Esophagus squamous epithelium (tissue), 5 donors: ENCODE measurements at places on chromosomes 3 and 15.

DNA sequence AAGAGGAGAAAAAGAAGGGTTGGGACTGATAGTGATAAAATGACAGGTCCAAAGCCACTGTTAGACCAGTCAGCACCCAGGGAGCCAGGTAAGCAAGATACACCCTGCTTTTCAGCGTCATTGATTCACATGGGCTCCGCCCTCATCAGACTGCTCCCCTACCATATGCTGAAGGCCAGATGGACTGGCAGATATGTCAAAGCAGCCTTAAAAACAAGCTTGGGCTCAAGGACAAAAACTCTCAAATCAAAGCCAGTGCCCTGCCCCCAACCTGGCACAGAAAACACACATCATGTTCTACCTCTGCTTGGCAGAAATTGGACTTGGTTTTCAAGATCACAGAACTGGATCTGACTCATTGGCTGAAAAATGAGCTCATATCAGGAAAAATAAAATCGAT is 33.4 kb downstream of the SH3BP5 start:
- no peaks in the 10 kb centered on the region for H3K27me3 ChIP-seq
- no peak overlapping the region for H3K27ac ChIP-seq
- H3K36me3 ChIP-seq, result no peaks in the 10 kb centered on the region
- H3K4me3 ChIP-seq, result no peak overlapping the region
- DNase-seq, result no peak

DNA sequence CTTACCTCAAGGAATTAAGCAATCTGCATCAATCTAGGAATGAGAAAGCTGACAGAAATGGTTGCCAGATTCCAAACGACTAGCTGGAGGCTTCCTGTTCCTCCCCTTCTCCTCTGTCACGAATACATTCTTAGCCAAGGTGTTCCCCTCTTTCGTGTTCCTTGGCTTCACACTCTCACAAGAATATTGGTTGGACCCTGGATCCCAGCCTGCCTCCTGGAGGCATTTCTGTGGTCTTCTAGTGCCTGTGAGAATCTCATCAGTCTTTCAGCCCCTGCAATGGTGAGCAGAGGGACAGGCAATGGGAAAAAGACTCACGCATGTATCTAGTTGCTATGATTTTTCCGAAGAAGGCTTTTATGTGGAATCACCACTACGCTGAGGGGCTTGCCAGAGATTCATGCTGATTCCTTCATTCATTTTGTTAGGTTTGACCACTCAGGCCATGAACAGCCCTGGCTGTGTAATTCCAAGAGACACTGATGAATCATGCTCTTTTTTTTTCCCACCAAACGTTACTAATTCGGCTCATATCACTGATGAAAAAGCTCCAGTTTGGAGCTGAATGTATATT is 1.6 kb upstream of the P3H2 start:
- no peak for DNase-seq
- H3K27ac ChIP-seq, result no peak overlapping the region
- H3K4me1 ChIP-seq, result peaks cover 52% of the 10 kb centered on the region
- H3K36me3 ChIP-seq, result no peaks in the 10 kb centered on the region
- H3K27me3 ChIP-seq, result peaks cover 9% of the 10 kb centered on the region

- H3K4me1 ChIP-seq, result peaks cover 6% of the 10 kb centered on the region
- no peak for DNase-seq
- H3K27ac ChIP-seq, result peak overlapping the region; percentile 3
- no peak overlapping the region for H3K4me3 ChIP-seq
- no peaks in the 10 kb centered on the region for H3K27me3 ChIP-seq
Observed at GRCh38 chr3:13580256-13581023, 31.5 kb downstream of the FBLN2 start.

DNA sequence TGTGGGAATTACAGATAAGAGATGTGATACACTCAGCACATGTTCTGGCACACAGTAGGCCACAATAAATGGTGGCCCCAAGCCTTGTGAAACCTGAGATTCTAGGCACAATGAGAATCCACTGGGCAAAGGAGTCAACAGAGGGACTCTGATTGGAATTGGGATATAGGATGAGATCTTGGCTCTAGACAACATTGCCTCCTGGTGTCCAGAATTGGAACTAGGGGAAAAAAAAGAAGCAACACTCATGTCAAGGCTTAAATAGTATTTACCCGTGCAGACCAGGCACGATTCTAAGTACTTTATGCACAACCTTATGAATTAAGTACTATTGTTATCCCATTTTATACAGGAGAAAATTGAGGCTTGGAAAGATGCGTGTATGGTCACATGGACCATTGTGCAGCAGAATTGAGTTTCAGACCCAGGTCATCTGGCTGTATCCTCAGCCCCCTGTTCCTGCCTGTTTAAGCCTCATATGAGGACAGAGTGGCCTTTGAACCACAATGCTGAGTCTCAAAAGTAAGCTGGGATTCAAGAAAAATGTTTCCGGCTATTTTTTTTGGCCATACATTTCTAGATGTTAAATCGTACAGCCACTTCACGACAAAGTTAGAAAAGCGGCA is 124.8 kb downstream of the SV2B start:
- no peak overlapping the region for H3K27ac ChIP-seq
- H3K4me3 ChIP-seq, result no peak overlapping the region
- no peaks in the 10 kb centered on the region for H3K36me3 ChIP-seq
- no peak for DNase-seq
- H3K27me3 ChIP-seq, result no peaks in the 10 kb centered on the region

DNA sequence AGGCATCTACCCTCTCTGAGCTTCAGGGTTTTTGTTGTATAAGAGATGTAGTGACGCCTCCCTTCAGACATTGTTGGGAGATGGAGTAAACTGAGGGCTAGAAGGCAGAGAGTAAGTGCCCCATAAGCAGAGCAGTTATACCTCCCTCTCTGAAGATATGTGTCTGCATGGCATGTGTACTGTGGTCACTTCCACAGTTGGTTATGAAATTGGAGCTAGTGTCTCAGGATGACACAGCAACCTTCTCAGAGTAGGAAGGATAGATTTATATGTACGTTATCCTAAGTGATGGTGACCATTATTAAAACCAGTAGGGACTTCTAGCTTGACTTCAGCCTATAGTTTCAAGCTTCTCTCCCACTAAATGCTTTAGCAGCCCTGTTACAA is 17.9 kb downstream of the PXK start:
- no peak overlapping the region for H3K27ac ChIP-seq
- peaks cover 8% of the 10 kb centered on the region for H3K4me1 ChIP-seq
- H3K4me3 ChIP-seq, result no peak overlapping the region
- no peak for DNase-seq
- no peaks in the 10 kb centered on the region for H3K36me3 ChIP-seq
- no peaks in the 10 kb centered on the region for H3K27me3 ChIP-seq

DNA sequence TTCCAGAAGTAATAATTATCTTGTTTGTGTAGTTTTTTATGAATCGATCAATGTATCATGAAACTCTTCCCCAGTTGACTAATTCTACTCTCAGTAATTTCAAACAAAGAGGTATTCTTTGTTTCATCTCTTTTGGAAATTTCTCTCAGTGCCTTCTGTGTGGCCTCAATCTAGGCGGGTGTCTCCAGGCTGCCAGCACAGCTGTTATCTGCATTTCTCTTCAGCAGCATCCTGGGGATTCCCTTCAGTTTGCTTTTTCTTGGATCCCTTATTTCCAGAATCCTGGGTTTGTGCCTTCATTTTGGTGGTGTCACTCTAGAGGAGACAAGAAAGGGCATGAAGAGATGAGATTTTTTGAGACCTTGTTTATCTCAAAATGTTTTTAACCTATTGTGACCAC is 22.7 kb downstream of the NIPA2 start:
- H3K36me3 ChIP-seq, result peaks cover 96% of the 10 kb centered on the region
- no peak for DNase-seq
- H3K4me3 ChIP-seq, result no peak overlapping the region
- H3K27me3 ChIP-seq, result no peaks in the 10 kb centered on the region
- no peak overlapping the region for H3K27ac ChIP-seq

- DNase-seq, result no peak
- no peaks in the 10 kb centered on the region for H3K36me3 ChIP-seq
- H3K27me3 ChIP-seq, result no peaks in the 10 kb centered on the region
- no peaks in the 10 kb centered on the region for H3K4me1 ChIP-seq
- no peak overlapping the region for H3K4me3 ChIP-seq
Observed at GRCh38 chr3:159668990-159669476, 319.6 kb upstream of the IL12A start.

GRCh38 chr15:68764090-68764489 is 56.6 kb downstream of the ANP32A start:
- H3K4me1 ChIP-seq, result peaks cover 4% of the 10 kb centered on the region
- no peak for DNase-seq
- no peaks in the 10 kb centered on the region for H3K27me3 ChIP-seq
- no peaks in the 10 kb centered on the region for H3K36me3 ChIP-seq

GRCh38 chr15:96276438-96277210 is 53.9 kb upstream of the NR2F2 start:
- no peaks in the 10 kb centered on the region for H3K27me3 ChIP-seq
- no peaks in the 10 kb centered on the region for H3K4me1 ChIP-seq
- H3K27ac ChIP-seq, result no peak overlapping the region
- H3K4me3 ChIP-seq, result no peak overlapping the region
- no peak for DNase-seq
- H3K36me3 ChIP-seq, result no peaks in the 10 kb centered on the region

- no peaks in the 10 kb centered on the region for H3K36me3 ChIP-seq
- peaks cover 5% of the 10 kb centered on the region for H3K4me1 ChIP-seq
- H3K27ac ChIP-seq, result peak overlapping the region; percentile 46
- H3K27me3 ChIP-seq, result no peaks in the 10 kb centered on the region
Observed at GRCh38 chr15:81038975-81039607, 38.4 kb downstream of the TLNRD1 start.

GRCh38 chr15:32099956-32100684 is 69.8 kb downstream of the CHRNA7 start:
- no peaks in the 10 kb centered on the region for H3K27me3 ChIP-seq
- H3K27ac ChIP-seq, result no peak overlapping the region
- no peak overlapping the region for H3K4me3 ChIP-seq
- H3K36me3 ChIP-seq, result no peaks in the 10 kb centered on the region
- no peak for DNase-seq
- no peaks in the 10 kb centered on the region for H3K4me1 ChIP-seq

- no peak overlapping the region for H3K27ac ChIP-seq
- H3K27me3 ChIP-seq, result no peaks in the 10 kb centered on the region
- H3K4me1 ChIP-seq, result no peaks in the 10 kb centered on the region
- H3K4me3 ChIP-seq, result no peak overlapping the region
Observed at GRCh38 chr3:94946683-94947082, 883.8 kb downstream of the NSUN3 start.

- no peaks in the 10 kb centered on the region for H3K4me1 ChIP-seq
- H3K27ac ChIP-seq, result no peak overlapping the region
- no peaks in the 10 kb centered on the region for H3K27me3 ChIP-seq
- no peak overlapping the region for H3K4me3 ChIP-seq
- H3K36me3 ChIP-seq, result no peaks in the 10 kb centered on the region
Observed at GRCh38 chr3:65577843-65578430, 460.8 kb downstream of the MAGI1 start.

- H3K4me1 ChIP-seq, result no peaks in the 10 kb centered on the region
- DNase-seq, result no peak
- no peaks in the 10 kb centered on the region for H3K36me3 ChIP-seq
- no peak overlapping the region for H3K4me3 ChIP-seq
- no peaks in the 10 kb centered on the region for H3K27me3 ChIP-seq
Observed at GRCh38 chr3:137172728-137173127, 214.9 kb downstream of the IL20RB start.

- peaks cover 7% of the 10 kb centered on the region for H3K4me1 ChIP-seq
- H3K4me3 ChIP-seq, result no peak overlapping the region
- H3K36me3 ChIP-seq, result no peaks in the 10 kb centered on the region
- no peaks in the 10 kb centered on the region for H3K27me3 ChIP-seq
- H3K27ac ChIP-seq, result no peak overlapping the region
Observed at GRCh38 chr15:70025413-70026296, 72.1 kb downstream of the TLE3 start.

- peak overlapping the region; percentile 84 for H3K27ac ChIP-seq
- H3K4me1 ChIP-seq, result peaks cover 22% of the 10 kb centered on the region
- no peaks in the 10 kb centered on the region for H3K36me3 ChIP-seq
- no peak for DNase-seq
- H3K27me3 ChIP-seq, result no peaks in the 10 kb centered on the region
- peak overlapping the region; percentile 25 for H3K4me3 ChIP-seq
Observed at GRCh38 chr3:49351521-49352011, 6.6 kb downstream of the GPX1 start.

DNA sequence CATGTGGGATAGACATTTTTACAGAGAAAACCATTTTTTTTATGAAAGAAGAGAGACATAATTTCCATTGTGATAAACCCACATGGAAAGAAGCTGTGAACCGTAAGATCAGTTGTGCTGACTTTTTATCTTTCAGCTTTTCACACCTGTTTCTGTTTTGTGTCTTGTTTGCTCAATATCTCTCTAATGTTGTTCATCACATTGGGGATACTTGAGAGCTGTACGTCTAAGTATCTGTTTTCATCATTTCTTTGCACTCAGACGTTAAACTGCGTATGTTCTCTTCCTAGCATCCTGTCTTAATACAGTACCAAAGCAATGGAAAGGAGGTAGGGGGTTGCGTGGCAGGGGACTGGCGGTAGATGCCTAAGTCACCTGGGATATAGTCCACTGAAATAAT is 449.0 kb downstream of the NAALADL2 start:
- H3K36me3 ChIP-seq, result no peaks in the 10 kb centered on the region
- no peak for DNase-seq
- H3K27ac ChIP-seq, result no peak overlapping the region
- H3K4me1 ChIP-seq, result no peaks in the 10 kb centered on the region
- no peaks in the 10 kb centered on the region for H3K27me3 ChIP-seq

GRCh38 chr3:173078525-173078924 is 62.5 kb downstream of the SPATA16 start:
- H3K4me3 ChIP-seq, result no peak overlapping the region
- H3K4me1 ChIP-seq, result no peaks in the 10 kb centered on the region
- H3K36me3 ChIP-seq, result no peaks in the 10 kb centered on the region
- H3K27ac ChIP-seq, result no peak overlapping the region

DNA sequence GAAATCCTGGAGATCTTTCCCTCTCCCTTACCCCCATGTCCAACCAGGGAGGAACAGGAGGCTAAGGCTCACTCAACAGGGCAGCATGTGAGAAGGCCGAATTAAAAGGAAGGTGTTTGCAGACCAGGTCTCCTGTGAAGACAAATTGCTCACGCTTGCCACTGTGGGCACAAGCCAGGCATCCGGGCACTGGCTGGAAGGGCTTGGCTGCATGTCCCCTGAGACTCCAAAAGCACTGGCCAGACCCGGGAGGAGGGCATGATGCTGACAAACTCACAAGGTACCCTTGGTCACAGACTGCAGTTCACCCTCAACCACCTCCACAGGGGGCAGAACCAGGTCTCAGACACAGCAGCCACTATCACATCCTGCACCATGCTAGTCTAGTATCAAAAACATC is 113.7 kb upstream of the NSMCE3 start:
- no peak for DNase-seq
- H3K27me3 ChIP-seq, result no peaks in the 10 kb centered on the region
- no peak overlapping the region for H3K4me3 ChIP-seq
- no peaks in the 10 kb centered on the region for H3K4me1 ChIP-seq
- no peaks in the 10 kb centered on the region for H3K36me3 ChIP-seq

GRCh38 chr3:195394024-195394423 is 48.8 kb downstream of the ACAP2 start:
- no peak for DNase-seq
- peaks cover 19% of the 10 kb centered on the region for H3K4me1 ChIP-seq
- H3K36me3 ChIP-seq, result no peaks in the 10 kb centered on the region

GRCh38 chr3:72361990-72362389 is 486.3 kb downstream of the SHQ1 start:
- H3K4me1 ChIP-seq, result no peaks in the 10 kb centered on the region
- H3K27me3 ChIP-seq, result no peaks in the 10 kb centered on the region
- no peak overlapping the region for H3K27ac ChIP-seq
- no peak overlapping the region for H3K4me3 ChIP-seq
